ENCODE measurements at places on chromosomes 4 and X. TPM values are rescaled to one million over a fixed set of nuclear protein-coding genes. Genes with fewer than 3 reads are reported as not detected.

The MGST2 gene
- total RNA-seq, result 12.3 TPM

- no peak for DNase-seq
Observed at GRCh38 chr4:83025563-83025962, 9.4 kb upstream of the COPS4 start.

DNA sequence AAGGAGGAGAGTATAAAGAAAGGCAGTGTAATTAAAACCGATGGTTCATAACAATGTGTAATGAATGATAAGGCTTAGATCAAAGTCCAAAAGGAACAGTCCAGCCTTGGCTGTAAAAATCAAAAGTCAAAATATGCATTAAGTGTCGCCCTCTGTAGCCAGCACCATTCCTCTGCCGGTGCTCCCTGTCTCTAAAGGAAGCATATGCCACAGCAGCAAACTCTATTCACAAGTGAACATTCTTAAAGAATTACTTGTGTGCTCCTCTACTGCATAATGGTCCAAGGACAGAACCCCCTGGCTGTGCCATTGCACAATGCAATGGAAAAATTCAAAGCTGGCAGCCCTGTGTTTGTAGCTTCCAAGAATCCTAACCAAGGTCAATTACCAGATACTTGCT, 16.3 kb upstream of the MBNL3 start:
- no peak for DNase-seq

The TRAPPC11 gene
- 33.4 TPM for total RNA-seq

The CSN1S1 gene
- total RNA-seq, result not detected

GRCh38 chrX:25002661-25003020, 13.1 kb downstream of the ARX start:
- no peak for DNase-seq

The CENPE gene
- total RNA-seq, result 17.7 TPM

DNA sequence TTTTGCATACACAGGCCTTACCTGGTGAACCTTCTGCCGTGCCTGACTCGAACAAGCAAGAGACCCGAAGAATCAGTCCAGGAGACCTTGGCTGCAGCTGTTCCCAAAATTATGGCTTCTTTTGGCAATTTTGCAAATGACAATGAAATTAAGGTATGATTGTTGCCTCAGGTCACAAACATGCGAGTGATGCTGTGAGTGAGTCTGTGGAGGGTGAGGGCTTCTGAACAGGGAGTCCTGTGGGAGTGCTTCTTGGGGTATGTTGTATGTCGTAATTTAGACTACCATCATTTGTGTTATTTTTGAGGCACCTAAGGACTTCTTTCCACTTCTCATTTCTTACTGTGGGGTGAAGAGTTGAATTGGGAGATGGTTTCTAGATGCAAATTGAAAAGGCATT, 32.8 kb downstream of the HTT start:
- no peak for DNase-seq
